Stimulated activated CD4-positive, alpha-beta T cell treated with anti-CD3 and anti-CD28 coated beads, Interleukin-2, amount 100 ng/mL, for 24 hours (primary cell): ENCODE measurements at places on chromosomes 11 and 22.
A peak's percentile ranks its signal among the peaks of the same experiment; 100 is the strongest.

DNA sequence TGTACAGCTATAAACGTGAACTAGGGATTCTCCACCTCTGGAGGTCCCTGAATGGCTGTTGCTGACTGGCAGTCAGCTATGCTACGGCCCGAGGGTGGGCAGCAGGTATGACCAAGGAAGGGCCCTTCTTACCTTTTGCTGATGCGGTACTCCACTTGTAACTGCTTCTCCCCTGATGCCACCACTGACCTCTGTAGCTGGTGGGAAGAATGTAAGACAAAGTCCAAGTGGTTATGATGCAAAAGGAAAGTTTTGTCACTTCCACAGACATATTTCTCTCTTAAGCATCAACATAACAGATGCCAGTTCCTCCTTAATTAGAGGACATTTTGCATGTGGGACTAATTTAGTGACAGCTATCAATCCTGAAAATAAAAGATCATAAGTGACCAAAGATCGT lies 32.2 kb downstream of the P4HA3 start:
- no peak for DNase-seq

GRCh38 chr11:35487532-35488078 lies 37.8 kb downstream of the PAMR1 start:
- DNase-seq: peak; percentile 8

DNA sequence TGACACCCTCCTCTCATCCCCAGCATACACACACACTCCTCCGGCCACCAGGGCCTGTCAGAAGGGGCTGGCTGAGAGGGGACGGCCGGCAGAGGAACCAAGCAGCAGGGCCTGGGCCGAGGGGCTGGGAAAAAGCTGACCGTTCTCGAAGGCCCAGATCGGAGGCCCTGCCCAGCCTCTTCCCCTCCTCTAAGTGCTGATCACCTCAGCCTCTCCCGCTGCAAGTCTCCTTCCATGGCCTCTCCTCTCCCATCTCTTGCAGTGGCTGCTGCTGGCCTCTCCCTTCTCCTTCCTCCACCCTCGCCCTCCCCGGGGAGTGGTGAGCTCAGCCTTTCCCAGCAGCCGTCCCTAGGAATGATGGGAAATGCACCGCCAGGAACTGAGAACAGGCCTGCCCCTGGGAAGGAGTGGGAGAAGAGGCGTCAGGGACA lies 39.6 kb downstream of the ARRB1 start:
- no peak for DNase-seq

DNA sequence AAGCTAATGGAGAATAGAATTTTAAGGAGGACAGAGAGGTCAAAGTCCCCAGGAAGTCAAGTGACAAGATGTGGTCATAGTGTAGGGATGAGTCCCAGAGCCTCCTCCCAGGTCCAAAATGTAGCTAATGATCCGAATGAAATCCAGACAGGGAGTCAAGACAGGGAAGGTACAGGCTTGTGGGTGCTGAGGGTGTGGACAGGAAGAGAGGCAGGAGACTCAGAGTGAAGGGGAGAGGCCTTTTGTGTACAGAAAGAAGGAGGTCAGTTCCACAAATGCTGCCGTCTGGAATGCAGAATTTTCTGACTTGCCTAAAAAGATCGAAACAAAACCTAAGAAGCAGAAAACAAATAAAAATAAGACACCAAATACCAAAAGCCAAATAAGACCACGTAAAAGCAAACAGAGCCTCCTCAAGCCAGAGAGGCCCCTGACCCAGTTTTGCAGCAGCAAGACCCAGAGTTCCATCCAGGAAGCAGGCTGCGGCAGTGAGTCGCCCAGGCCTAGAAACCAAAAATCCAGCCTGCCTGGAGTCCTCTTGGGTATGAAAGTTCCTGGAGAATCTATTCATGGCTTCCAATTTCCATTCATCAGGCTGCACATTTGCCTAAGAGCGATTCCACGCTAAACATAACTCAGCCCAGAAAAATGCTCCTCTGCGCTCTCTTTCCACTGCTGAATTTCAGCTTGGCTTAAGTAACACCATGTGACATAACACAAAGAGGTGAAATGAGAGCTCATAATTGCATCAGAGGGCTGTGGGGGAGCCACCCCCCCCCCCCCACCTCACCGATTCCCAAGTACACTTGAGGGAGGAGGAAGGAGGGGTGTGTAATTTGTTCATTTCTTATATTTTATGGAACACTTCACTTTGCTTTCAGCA lies 71.2 kb downstream of the KIRREL3 start:
- no peak for DNase-seq

DNA sequence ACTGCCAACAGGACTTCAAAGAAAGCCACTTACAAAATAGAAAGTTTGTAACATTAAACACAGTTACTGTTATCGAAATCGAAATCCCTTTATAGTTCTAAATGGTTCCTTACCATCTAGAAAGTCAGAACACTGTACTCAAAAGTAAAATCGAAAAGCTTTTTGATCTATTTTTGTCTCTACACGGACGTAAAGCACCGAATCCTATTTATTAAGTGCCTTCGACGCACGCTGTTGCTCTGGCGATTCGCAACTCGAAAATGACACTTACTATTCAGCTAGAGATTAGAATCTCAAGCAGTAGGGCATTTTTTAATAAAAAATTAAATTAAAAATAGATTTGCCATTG lies 78.3 kb downstream of the LARGE1 start:
- no peak for DNase-seq

DNA sequence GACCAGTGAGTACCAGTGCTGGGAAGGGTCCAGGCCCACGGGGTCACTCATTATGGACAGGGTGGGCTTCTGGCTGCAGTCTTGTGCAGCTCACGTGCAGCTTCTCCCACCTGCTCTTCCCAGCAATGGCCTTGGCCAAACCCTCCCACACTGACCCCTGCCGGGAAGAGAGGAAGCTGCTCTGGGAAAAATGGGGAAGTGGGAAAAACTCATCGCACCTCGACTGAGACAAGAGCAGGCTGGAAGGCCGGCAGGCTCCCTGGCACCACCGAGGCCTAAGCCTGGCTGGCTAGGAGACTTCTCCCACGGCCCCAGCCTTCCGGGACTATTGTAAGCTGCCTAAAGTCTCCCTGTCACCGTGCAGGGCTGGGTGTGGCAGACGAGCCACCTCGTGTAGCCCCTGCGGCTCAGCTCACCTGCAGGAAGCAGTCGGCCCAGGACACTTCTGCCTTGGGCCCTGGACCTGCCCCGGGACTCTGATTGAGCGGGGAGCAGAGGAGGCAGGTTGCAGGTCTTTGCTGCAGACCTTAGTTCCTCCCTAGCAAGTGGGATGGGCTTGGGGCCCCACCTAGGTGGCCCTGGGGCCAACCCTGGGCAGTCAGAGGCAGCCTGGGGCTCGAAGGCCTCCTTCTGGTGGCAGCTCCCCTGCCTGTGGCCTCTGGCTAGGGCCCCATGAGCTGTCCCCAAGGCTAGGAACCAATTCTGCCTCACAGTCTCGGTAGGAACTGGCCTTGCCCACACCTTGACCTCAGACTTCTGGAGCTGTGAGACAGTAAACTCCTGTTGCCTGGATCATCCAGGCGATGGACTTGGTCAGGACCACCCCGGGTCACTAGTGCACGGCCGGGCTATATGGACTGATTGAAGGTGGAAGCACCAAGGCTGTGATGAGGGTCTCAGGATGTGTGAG lies 23.1 kb downstream of the MRGPRG start:
- DNase-seq: no peak

DNA sequence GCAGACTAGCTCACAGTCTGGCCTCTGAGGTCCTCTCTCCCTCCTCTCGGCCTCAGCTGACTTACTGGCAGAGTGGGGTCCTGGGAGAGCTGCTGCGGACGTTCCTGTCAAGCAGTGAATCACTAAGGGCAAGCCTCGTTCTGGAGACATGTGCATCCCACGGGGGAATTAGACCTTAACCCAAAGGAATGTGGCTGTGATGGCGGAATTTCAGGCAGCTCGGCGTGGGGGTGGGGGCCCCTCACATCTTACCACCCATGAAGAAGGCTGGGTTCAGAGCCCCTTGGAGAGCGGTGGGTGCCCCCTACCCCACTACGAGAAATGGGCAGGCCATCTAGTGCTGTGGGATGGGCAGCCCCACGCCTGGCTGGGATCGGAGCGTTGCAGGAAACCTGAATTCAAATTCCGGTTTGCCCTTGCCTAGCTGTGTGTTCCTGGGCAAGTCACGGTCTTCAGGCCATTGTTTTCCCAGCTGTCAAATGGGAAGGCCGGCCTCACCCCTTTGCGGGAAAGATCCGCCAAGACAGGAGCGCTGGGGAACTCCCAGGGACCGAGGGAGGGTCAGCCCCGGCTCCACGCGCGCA lies 554 bp downstream of the LRRC32 start:
- no peak for DNase-seq

DNA sequence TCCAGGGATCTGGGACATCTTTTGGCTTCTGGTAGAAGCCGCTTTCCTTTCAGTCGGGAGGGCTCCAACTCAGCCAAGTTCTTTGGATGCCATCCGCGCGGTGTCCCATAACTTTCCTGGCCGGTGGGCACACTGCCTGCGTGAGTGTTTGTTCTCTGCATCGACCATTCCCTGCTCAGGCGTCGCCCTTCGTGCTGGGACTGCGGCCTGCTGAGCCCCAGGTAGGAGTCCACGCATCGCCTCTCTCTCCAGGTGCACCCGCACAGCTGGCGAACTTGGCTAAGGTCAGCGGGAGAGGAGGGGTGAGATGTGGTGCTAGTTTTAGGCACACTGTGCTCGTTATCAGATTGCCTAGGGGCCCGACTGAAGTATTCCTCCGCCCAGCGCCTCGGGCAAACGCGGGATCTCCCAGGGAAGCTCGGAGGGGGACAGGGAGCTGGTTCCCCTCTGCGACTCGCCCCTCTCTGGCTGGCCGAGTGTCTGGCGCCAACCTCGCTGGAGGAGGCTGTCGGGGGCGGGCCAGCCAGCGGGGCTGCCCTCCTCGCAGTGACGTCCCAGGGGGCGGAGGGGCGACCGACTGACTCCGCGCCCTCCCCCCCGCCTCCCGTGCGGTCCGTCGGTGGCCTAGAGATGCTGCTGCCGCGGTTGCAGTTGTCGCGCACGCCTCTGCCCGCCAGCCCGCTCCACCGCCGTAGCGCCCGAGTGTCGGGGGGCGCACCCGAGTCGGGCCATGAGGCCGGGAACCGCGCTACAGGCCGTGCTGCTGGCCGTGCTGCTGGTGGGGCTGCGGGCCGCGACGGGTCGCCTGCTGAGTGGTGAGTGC lies at the start of gene LAYN:
Gene LAYN, plus strand, starts transcription at position 607 of the 823 bp plus-strand sequence. Its CDS starts 124 bp downstream, at position 731.
- peak; percentile 48 for DNase-seq

DNA sequence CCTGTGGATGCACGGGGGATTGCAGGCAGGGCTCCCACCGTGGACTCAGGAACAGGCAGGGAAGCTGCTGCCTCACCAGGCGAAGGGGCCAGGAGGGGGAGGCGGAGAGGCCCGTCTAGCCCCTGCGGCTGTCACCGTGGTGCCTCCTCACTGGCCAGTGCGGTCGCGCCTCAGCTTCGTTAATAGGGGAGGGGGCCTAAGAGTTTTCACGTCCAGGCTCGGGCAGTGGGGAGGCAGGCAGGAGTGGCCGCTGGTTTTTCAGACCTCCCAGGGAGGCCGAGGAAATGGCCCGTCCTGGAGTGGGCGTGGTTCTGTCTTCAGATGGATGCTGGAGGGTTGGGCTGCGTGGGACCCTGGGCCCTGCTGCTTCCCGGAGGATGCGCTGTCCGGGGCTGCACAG lies 91.1 kb upstream of the B3GAT1 start:
- DNase-seq: no peak

DNA sequence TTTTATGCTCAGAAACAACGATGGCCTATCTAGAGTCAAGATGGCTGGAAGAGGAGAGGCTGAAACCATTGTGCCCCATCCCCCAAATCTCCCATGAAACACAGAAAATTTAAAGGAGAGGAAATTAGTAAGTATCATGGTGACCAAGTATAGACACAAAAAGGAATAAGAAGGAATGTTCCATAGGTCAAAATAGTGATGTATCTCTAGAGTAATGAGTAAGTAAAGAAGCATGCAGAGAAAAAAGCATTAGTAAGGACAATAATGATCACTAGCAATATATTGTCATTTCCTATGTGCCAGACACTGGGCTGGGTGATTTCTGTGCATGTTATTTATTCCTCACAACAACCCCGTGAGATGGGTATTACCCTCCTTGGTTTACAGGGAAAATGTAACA lies 2.6 kb upstream of the SLC22A24 start:
- no peak for DNase-seq

DNA sequence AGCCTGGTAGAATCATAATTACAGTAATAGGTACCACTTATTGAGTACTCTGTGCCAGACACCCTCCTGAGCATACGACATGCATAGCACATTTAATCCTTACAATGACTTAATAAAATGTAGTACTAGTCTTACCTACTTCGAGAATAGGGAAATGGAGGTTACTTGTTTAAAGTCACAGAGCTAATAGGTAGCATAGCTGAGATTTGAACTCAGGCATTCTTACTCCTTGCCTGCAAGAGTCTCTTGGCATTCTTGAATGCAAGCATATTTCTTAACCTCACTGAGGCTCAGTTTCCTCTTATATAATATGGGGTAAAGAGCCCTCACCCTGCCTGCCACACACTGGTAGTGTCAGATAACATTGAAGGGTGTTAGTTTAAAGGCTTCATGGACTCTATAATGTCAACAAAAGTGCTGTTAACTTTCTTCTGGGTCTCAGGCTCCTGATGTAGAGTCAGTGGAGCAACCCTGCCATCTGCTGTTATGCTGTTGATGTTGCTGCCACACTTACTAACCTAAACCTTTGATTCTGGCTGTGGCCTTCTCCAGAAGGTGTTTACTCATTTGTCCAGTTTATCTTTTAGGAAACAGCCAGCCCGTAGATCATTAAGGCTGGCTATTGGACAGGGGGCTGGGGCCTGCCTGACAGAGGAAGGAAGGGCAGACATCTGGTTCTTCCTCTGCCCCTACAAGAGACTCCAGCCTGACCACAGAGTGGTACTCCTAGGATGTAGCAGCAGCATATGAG lies 18.9 kb downstream of the LIMK2 start:
- DNase-seq: no peak

- DNase-seq: no peak
These were observed 40.8 kb downstream of the APLP2 start for GRCh38 chr11:130110339-130111108.

GRCh38 chr11:61009392-61010275 lies 38.2 kb downstream of the CD6 start:
- no peak for DNase-seq

DNA sequence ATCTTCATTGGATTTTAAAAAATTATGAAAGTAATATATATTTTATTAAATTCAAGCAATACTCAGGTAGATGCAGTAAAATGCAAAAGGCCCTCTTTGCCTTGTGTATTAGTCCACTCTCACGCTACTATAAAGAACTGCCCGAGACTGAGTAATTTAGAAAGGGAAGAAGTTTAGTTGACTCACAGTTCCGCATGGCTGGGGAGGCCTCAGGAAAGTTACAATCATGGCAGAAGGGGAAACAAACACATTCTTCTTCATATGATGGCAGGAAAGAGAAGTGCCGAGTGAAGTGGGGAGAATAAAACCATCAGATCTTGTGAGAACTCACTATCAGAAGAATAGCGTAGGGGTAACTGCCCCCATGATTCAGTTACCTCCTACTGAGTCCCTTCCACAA lies 130.8 kb downstream of the HIPK3 start:
- DNase-seq: no peak
